ENCODE measurements at places on chromosomes 12 and 14. TPM values are rescaled to one million over a fixed set of nuclear protein-coding genes. Genes with fewer than 3 reads are reported as not detected.

DNA sequence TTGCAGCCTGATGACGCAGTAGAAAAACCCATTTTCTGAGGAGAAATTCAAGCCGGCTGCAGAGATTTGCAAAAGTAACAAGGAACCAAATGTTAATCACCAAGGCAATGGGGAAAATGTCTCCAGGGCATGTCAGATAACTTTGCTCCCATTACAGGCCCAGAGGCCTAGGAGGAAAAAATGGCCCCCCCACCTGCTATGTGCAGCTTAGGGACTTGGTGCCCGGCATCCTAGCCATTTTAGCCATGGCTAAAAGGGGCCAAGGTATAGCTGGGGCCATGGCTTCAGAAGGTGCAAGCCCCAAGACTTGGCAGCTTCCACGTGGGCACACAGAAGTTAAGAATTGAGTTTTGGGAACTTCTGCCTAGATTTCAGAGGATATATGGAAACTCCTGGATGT, 351.9 kb downstream of the RGS6 start:
- H3K4me3 ChIP-seq = no peak overlapping the region
- H3K27me3 ChIP-seq = no peaks in the 10 kb centered on the region
- H3K27ac ChIP-seq = no peak overlapping the region
- no peak for DNase-seq
- H3K4me1 ChIP-seq = no peaks in the 10 kb centered on the region

Gene ZFHX2
- 0.53 TPM for polyA plus RNA-seq

DNA sequence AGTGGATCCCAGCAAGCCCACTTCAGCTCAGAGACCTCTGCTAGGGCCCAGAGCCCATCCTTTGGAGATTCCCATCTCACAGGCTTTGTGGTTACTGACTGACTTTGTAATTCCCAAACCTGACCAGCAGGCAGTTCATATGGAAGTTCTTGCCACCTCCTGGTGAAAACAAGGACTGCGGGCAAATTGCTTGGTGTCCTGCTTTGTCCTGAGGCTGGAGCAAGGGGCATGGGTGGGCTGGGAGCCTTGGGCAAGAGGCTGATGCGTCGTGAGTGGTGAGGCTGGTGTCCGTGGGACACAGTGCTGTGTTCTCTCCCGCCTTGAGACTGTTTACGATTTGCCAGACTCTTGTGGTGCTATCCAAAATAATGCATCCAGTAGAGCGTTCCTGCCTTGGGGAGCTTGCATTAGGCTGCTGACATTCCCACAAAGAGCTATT, 91.0 kb downstream of the LRRC74A start:
- H3K4me3 ChIP-seq = no peak overlapping the region
- H3K36me3 ChIP-seq = no peaks in the 10 kb centered on the region
- H3K4me1 ChIP-seq = peaks cover 42% of the 10 kb centered on the region
- H3K27ac ChIP-seq = peak overlapping the region; percentile 86
- H3K27me3 ChIP-seq = no peaks in the 10 kb centered on the region

GRCh38 chr14:42002141-42002540, 395.5 kb downstream of the LRFN5 start:
- no peaks in the 10 kb centered on the region for H3K27me3 ChIP-seq
- H3K4me1 ChIP-seq = no peaks in the 10 kb centered on the region
- H3K36me3 ChIP-seq = no peaks in the 10 kb centered on the region
- no peak overlapping the region for H3K27ac ChIP-seq
- DNase-seq = peak; percentile 39

Gene FBXO33
- polyA plus RNA-seq = 6.1 TPM

DNA sequence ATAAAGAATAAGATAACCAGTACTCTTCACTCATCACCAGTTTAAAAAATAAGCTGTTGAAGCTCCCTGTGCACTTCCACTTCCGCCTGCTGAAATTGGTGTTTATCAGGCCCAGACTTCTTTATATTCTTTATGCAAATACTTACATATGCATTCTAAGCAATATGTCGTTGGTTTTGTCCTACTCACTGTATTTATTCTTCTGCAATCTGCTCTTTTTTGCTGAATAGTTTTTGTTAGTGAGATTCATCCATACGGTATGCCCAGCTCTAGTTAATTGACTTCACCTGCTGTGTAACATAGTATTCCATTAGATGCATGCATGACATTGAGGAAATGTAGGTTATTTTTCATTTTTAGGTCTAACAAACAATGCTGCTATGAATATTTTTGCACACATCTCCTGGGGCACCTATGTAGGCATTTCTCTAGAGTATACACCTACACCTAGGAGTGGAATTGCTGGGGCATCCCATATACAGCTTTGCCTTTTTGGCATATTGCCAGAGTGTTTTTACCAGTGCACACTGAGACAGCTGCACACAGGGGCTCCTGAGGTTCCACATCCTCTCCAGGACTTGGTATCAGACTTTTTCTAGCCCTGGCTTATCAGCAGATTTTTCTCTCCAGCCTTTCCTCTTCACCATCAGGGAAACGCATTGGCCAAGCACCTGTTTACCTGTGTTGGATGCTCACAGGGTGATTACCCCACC, 1.0 kb upstream of the NRIP2 start:
- no peak overlapping the region for H3K27ac ChIP-seq
- no peaks in the 10 kb centered on the region for H3K36me3 ChIP-seq
- DNase-seq = no peak
- H3K4me3 ChIP-seq = no peak overlapping the region

Gene LRRK2
- 0.17 TPM for polyA plus RNA-seq

Gene SMCO2
- polyA plus RNA-seq = 0.33 TPM

- H3K27me3 ChIP-seq = no peaks in the 10 kb centered on the region
- H3K27ac ChIP-seq = peak overlapping the region; percentile 89
- DNase-seq = no peak
- H3K4me3 ChIP-seq = peak overlapping the region; percentile 91
- no peaks in the 10 kb centered on the region for H3K36me3 ChIP-seq
These were observed 518 bp upstream of the OSBPL8 start for GRCh38 chr12:76560086-76560491.
